ENCODE measurements at places on chromosomes 13 and 19.

GRCh38 chr13:85864963-85865530 lies 65.8 kb upstream of the SLITRK6 start:
- no peak for DNase-seq

DNA sequence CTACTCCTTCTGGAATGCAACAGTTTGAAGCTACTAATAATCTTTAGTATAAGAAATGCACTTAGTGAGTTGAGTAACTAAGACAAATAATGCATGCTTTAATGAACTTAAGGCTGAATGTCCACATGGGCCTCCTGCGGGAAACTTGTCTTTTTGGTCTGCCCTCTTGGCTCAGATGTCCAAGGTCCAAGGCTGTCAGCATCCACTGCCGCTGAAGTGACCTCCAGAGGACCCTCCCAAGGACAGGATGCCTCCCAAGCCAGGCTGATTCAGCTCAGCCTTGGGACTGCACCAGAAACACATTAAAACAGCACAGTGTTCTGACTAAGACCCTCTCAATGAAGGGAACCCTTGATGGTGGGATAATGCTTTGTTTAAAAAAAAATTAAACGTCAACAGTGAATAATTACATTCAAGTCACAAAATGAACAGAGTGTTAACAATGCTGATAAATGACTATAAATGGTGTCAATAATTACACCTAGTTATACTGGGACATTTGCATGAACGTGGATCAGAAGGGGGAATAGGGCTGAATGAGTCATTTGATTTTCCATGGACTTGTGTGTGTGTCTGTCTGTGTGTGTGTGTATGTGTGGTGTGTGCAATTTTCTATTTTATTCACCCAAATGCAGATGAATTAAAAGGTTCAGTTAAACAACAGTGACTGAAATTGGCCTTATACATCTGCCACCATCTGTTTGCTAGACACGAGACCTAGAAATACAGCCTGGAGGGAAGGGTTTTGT lies 150.5 kb downstream of the COL4A1 start:
- DNase-seq: no peak

DNA sequence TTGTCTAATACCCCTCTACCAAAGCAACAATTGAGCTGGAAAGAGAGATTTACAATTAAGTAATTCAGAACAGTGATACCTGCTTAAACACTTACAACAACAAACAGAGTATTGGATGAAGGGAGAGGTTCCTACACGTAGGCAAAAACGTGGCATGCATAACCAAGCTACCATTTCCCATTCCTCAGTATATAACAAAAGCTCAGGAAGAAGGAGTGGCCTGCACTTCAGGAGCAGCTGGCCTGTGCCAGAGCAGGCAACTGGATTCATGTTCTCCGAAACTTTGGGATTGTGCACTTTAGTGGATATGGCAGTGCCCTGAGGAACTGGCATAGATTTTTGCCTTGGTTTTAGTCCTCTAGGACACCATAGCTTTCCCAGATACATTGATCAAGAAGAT lies 630.2 kb upstream of the PCDH9 start:
- DNase-seq: no peak

- no peak for DNase-seq
Measured at GRCh38 chr13:42786715-42787114, 5.3 kb downstream of the FAM216B start.

- DNase-seq: no peak
Measured at GRCh38 chr13:28499609-28500008, 4.7 kb upstream of the FLT1 start.

GRCh38 chr13:53197424-53197823 lies 168.8 kb downstream of the OLFM4 start:
- DNase-seq: no peak

GRCh38 chr19:49119411-49120324 lies at the start of gene PPFIA3:
Gene PPFIA3, plus strand, starts transcription at chr19:49119544. Its CDS starts 8,330 bp downstream, at chr19:49127874.
- no peak for DNase-seq

DNA sequence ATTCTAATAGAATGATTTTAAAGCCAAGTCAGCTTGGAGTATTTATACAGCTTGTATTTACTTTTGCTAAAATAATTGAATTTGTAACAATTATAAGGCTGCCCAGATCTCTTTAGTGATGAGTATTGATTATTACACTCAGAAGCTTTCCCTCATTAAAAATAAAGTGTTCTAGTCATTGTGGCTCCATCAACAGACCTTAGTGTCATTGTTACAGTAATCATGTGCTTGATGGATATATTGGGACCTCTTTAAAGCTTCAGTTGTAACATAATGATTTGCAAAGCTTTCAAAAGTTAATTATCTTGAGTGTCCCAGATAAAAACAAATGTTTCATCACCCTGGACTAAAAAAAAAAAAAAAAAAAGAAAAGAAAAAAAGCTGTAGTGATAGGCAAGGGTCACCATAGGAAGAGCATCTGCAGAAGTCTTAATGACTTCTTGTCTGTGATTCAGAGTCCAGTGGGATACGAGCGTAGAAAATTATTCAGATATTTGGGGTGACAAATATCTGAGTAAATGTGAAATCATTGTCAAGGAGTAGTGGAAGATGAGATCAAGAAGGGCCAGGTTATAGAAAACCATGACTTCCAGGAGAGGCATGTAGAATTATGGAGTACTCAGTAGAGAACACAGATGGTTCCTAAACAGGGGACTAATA lies 369.6 kb downstream of the DCT start:
- DNase-seq: no peak

DNA sequence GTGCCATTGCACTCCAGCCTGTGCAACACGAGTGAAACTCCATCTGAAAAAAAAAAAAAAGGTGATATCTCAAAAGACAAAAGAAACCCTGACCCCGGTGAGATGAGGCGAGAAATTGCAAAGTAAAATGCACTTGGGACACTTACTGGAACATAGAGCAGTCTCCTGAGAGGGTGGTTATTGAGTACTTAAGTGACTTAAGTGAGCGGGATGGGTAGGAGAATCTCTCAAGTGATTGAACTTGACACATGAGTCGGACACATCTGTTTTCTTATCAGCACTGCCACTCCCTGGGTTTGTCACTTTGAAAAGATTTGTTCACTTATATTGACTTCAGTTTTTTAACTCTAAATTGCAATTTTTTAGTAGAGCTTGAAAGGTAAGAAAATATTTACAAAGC lies 2.8 kb downstream of the ZNF429 start:
- no peak for DNase-seq

DNA sequence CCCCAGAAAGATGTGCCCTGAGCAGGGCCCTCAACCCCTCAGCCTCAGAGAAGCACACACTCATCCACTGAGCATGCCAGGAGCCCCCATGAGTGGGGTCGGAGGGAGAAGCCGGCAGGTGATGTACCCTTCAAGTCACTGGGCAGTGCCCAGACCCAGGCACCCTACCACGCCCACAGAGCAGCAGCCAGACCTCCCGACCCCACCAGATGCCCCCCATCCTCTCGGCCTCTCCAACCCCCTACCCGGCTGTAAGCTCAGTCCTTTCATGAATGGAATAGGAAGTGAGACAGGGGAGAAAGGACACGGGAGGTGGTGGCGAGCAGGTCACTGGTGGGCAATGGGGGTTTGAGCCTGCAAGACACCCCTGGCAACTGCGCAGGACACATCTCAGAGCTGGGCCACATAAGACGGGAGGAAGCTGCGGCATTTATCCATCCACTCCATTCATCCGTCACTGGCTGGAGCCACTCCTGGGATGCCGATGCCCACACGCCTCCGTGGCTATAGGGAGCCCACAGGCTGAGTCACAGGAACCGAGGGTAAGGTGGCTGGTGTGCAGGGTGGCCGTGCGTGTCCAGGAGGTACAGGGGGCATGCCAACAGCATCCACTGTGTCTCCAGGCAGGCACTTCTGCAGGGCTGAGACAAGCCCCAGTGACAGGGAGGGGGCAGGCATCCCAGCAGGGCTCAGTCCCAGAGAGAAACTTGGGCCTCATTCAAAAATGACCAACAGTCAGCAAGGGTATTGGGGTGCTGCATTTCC lies 23.8 kb upstream of the VSTM2B start:
- no peak for DNase-seq

- no peak for DNase-seq
Measured at GRCh38 chr19:49976496-49976895, 15.5 kb upstream of the SIGLEC11 start.

DNA sequence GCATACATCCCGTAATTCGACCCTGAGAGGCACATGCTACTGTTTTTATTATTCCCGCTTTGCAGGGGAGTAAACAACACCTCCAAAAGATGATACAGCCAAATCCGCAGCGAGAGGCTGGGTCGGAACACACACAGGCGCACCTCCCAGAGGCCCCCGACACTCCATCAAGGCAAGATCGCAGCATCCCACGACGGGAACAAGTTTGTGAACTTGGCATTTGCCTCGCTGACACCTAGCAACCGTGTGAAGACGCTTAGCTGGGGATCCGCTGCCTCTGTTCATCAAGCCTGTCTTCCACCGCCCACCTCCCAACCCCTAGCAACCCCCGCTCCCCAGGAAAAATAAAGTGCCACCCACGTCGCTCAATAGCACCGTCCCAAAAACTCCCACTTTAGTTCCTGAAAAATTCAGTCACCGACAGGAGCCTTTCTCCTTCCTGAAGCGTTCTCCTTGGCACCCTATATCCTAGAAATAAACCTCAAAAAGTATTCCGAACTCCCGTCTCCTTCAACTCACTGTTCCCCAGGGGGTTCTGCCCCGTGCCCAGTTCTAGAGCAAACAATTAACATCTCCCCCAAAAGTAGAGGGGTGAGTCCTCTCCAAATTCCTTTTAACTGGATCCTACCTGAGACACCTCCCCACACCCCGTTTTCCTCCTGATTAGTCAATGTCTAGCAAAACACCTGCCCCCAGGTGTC lies 1.7 kb downstream of the GNG7 start:
- no peak for DNase-seq

GRCh38 chr13:105059786-105060185 lies 1475.7 kb downstream of the EFNB2 start:
- DNase-seq: no peak

- no peak for DNase-seq
Measured at GRCh38 chr13:36323951-36324566, 22.1 kb downstream of the SPART start.

- DNase-seq: peak; percentile 89
Measured at GRCh38 chr13:112606109-112607001, 18.4 kb upstream of the TUBGCP3 start.

Data from activated CD4-positive, alpha-beta memory T cell treated with anti-CD3 and anti-CD28 coated beads, Interleukin-2, amount 10 ng/mL, durations not matched to agents 7 days and 5 days (primary cell).